EL (cell line): ENCODE measurements at places on chromosomes 3 and 15.

- peak; percentile 64 for DNase-seq
Measured at GRCh38 chr3:15964605-15965442, 167.0 kb upstream of the ANKRD28 start.

GRCh38 chr3:18098960-18099587 is 326.1 kb downstream of the SATB1 start:
- DNase-seq = peak; percentile 98

DNA sequence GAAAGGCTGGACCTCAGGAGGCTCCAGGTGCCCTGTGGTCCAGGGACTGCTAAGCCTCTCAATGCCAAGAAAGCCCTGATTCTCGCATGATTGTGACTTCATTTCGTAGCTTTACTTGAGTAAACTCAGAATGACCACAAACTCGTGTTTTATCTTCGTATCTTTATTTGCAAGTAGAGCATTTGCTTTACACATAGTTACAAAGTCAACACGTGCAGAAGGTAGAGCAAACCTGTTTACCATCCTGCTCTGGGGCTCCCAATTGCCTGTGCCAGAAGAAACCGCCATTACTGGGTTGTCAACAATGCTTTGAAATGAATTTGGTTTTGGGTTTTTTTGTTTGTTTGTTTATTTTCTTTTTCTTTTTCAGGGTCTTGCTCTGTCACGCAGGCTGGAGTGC is 5.8 kb upstream of the MESP1 start:
- DNase-seq = no peak

DNA sequence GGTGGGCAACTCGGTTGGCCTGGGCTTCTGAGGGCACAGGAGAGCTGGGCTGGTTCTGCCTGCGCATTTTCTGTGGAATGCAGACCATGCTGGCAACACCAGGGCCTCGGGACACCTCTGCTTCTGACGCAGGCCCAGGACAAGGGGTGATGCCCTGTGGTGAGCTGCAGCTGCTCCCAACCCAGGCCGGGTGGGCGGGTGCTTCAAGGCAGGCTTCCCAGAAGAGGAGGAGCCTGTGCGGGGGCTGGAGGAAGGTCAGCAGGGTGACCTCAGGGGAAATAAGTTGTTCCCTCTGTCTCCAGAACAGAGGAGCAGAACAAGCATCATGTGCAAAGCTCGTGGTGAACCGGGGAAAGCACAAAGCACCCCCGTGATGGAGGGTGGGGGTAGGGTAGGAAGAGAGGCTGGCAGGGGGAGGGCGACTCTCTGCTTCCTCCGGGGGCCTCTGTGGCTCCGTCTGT is 11.0 kb upstream of the PLXNA1 start:
- peak; percentile 23 for DNase-seq

GRCh38 chr3:185046164-185046515 is 106.7 kb downstream of the C3orf70 start:
- no peak for DNase-seq

DNA sequence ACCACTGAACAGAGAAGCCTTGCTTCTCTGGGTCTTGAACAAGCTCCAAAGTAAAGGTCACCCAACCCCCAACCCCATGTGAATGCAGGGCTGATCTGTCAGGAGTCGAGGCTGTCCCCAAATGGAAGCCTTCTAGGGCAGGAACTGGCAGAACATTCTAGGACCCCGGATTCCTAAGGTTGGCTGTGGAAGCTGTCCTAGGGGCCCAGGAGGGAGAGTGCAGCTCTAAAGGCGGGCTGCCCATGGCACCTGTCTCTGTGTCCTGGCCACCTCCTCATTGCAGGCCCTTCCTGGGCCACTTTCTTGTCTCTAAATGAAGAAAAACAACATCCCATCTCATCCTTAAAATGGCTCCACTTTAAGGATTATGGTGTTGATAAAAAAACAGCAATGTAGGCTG is 53.6 kb upstream of the SEC61A1 start:
- DNase-seq = no peak

GRCh38 chr3:193903966-193904365 is 232.0 kb upstream of the HES1 start:
- no peak for DNase-seq

DNA sequence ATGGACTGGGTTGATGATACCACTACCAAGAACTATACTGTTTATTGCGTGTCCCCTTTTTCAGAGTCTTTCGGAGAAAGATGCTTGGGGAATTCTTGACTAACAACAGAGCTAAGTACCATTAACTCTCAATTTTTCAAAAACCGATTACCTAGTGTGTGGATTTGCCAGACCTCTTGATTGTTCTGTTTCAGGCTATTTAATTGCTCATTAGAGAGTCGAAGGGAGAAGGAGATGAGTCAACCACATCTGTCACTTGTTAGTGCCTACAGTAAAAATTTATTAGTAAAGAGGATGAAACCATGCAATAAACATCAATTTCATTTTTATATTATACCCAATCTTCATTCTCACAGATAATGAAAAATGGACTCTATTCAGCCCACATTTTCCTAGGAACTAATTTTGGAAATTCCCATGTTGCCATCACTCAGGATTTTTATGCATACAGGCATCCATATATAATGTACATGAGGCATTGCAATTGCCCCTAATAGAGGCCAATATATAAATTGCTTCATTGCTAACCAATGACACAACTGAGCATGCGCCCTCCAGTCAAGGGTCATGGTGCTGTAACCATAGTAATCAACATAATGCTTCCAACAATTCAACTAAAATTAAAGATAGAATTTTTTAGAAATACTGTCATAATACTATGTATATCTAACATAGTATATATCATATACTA is 541.7 kb downstream of the TBL1XR1 start:
- peak; percentile 7 for DNase-seq
